ENCODE measurements at places on chromosomes 5 and 9.
A peak's percentile ranks its signal among the peaks of the same experiment; 100 is the strongest.

- no peak for DNase-seq
These were observed 90.7 kb downstream of the MEF2C start for GRCh38 chr5:88792144-88792840.

GRCh38 chr9:92438900-92439526 lies 14.7 kb upstream of the OMD start:
- peak; percentile 10 for DNase-seq

GRCh38 chr9:137721479-137721878 lies 102.7 kb downstream of the EHMT1 start:
- no peak for DNase-seq

DNA sequence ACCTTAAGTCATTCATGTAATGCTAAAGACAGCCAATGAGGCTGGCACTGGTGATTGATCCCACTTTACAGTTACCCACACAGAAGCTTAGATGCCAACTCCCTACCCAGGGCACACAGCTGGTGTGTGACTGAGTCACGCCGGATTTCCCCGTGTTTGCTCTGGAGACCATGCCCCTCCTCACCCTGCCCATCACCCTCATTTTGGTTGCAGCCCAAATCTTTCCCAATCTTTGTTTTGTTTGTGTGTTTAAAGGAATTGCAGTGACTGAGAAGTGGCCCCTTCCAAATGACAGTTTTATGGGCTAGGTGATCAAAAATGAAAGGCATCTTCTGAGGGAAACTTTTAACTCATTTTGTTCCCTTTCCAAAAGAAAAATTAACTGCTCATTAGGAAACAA lies 10.9 kb downstream of the FBXL7 start:
- no peak for DNase-seq

DNA sequence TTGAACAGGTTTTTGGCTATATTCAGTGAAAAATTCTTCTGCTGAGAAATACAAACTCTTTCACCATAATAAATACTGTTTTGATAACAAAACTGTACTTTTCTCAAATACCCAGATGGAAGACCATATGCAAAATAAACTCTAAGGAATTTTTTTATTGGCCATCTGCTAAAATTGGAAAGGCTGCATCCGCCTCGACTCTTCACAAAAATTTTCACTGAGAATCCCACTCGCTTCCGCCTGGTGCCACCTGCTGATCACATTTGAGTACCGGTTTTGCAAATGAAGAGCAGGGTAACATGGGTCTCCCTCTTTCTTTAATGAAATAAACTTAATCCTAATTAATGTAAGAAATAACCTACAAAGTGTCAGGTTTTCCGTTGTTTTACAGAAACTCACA lies 76.4 kb downstream of the TTLL11 start:
- DNase-seq = no peak

GRCh38 chr5:31196309-31196708 lies 2.8 kb downstream of the CDH6 start:
- no peak for DNase-seq

DNA sequence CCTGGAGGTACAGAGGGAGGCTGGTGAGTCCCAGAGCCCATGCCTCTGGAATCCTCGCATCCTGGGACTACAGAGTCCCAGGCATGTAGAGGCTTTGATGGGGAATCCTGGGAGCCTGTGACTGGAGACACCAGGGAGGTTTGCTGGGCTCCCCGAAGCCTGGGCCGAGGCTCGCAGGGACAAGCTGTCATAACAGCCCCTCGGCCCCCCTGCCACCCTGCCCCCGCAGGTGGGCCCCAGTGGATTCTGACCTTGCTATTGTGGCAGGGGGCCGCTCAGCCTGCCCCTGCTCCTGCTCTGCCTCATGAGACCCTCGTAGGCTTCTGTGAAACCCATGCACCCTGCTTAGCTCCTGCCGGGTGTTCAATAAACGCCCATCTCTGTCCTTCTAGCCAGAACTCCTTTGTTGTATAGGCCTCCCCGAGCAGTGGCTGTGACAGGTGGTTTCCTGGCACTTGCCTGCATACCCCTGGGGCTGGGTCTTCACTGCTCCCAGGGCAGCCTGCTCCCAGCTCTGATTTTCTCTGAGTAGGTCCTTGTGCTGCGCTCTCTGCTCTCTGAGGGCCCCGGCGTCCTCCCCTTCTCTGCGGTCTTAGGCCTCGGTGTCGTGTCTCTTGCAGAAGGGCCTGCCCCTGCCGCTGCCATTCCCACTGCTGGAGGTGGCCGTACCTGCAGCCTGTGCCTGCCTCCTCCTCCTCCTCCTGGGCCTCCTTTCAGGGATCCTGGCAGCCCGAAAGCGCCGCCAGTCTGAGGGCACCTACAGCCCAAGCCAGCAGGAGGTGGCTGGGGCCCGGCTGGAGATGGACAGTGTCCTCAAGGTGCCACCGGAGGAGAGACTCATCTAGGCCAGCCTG lies 20.4 kb downstream of the CRB2 start:
- no peak for DNase-seq

DNA sequence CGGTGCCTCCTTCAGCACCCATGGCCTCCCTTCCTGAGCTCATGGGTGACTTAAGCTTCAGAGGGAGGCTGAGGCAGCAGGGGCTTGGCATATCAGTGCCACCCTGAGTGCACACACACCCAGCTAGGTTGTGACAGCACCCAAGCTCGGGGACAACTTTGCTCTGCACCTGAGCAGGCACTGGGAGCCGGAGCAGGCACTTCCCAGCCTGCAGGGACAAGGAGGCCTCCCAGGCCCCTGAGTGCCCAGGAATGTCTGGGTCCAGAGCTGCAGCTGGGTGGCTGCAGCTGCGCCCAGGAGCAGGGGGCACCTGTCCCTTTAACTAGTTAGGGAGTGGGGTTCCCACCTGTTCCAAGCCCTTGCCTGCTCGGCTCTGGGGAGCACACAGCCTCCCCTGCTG lies 48.7 kb upstream of the CDH12 start:
- no peak for DNase-seq

DNA sequence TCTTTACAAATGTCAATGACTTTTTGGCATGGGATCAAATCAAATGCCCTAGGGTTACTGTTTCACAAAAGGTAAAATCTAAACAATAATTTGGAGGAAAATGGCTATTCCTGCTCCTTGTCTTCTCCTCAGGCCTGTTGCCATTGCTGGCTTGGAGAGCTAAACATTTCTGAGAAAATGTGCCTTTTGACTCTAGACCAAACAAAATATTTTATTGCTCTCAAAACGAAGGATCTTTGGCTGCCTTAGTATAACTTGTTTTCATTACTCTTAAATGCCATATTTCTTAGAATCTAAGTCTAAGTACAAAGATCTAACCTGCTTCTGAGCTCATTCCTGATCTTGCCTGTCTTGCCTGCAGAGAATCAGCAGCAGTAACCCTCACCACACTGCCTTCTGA lies 116.6 kb downstream of the MUSK start:
- no peak for DNase-seq

- DNase-seq = no peak
These were observed 69.0 kb downstream of the WNK2 start for GRCh38 chr9:93252781-93253530.

DNA sequence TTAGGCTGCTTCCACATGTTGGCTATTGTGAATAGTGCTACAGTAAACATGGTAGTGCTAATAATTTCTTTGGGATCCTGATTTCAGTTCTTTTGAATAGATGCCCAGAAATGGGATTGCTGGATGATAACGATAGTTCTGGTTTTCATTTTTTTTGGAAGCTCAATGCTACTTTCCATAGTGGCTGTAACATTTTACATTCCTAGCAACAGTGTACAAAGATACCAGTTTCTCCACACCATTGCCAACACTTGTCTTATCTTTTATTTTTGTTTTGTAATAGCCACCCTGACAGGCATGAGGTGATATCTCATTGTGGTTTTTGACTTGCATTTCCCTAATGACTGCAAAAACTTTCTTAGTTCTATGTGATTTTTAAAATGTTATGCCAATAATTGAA lies 68.8 kb upstream of the LRRC70 start:
- DNase-seq = no peak

- no peak for DNase-seq
These were observed 160.6 kb downstream of the TAF11L14 start for GRCh38 chr5:17794815-17795214.

DNA sequence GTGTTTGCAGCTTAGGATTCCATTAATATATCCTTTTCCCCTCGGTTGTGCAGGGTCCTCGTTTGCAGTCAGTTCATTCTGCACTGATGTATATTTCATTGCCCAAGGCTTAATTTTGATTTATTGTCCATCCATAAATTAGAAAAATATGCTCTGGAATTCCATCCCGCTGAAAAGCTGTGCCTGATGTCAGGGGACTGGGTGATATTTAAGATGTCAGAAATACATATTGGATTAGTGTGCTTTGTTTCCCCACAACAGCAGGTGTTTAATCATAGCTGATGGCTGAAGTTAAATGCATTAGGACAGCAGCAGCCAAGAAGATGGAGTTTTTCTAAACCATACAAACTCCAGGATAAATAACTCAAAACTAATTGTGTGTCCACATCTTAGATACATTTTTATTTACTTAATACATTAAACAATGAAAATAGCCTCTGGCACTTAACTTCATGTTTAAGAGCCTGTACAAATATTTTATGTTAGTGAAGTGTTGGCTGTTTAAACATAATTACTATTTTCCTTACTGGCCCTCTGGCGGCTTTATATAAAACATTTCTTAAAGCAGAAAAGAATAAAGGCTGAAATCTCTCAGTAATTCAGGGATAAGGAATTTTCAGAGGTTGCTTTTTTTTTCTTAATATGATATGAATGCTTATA lies 170.4 kb upstream of the TBCA start:
- DNase-seq = no peak

DNA sequence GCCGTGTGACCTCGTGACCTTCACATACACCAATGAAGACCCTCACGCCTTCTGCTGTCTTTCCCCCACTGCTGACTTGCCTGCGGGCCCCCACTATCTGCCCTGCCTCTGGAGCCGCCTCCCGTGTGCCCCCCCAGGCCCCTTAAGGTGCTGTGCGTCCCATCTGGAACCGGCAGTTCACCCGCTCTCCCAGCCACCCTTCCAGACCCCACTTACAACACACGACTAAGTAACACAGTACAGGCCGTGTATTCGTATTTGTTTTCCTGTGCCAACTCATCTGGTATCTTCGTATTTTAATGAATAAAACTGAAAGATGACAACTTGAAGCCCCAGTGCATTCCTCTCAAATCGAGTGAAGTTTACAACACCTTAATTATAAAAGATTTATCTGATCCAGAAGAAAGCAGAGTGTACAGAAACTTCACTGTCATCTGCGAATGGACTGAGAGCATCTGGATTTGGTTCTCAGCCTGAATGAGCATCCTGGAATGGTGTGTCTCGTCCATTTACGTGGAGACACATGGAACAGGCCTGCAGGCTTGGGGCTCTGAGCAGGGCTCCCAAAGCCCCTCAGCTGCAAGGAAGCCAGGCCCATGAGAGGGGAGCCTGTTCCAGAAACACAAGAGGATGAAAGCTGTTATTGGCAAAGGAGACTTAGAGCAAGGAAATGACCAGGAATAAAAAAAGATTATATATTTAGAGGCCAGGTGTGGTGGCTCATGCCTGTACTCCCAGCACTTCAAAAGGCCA lies 21.9 kb upstream of the TERT start:
- no peak for DNase-seq

DNA sequence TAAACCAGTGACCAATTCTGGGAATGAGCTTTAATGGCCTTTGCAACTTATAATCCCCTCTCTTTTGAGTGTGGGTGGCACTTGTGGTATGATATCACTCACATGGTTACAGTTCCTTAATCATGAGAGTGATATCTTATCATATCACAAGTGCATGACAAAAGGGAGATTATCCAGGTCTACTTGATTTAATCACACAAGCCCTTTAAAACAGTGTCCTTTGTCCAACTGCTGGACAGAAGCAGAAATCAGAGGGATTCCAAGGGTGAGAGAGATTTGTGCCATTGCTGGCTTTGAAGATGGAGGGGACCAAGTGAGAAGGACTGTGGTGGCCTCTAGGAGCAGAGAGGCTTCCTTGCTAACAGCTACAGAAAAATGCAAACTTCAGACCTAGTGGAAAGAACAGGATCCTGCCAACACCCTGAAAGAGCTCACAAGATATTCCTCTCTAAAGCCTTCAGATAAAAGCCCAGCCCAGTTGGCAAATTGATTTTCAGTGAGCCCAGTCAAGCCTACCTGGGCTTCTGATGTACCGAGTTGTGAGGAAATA lies 279.0 kb upstream of the TLE4 start:
- no peak for DNase-seq

DNA sequence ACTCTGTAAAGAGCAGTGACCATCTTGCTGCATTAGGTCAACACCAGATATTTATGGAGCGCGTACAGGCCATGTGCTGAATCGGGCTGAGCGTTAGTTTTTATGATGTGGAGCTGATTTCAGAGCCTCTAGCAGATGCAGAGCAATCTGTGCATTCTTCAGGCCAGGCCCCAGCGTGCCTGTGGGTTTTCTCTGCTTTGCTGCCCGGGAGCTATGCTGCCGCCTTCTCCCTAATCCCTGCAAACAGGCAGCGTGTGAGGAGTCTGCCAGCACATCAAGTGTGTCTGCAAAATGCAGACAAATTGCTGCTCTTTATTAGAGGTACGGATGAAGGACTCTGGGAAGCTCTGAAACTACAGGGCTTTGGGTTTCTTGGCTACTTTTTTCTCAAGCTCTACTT lies 170.0 kb downstream of the NTRK2 start:
- DNase-seq = no peak

GRCh38 chr5:22604711-22605110 lies 248.4 kb downstream of the CDH12 start:
- no peak for DNase-seq

- DNase-seq = no peak
These were observed 113.2 kb downstream of the STK32A start for GRCh38 chr5:147348046-147348445.

DNA sequence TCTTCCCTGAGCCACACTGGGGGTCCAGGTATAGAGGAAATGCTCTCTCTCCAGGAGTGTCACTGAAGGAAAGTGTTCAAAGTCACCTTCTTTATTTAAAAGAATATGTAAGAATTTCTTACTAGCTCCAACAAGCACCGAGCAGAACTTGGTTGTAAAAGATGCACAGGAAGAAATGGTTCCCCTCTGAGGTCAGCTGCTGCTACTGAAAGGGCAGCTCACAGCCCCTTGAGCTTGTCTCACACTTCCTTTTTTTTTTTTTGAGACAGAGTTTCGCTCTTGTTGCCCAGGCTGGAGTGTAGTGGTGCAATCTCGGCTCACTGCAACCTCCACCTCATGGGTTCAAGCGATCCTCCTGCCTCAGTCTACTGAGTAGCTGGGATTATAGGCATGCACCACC lies 77.2 kb downstream of the PRRT1B start:
- DNase-seq = no peak

DNA sequence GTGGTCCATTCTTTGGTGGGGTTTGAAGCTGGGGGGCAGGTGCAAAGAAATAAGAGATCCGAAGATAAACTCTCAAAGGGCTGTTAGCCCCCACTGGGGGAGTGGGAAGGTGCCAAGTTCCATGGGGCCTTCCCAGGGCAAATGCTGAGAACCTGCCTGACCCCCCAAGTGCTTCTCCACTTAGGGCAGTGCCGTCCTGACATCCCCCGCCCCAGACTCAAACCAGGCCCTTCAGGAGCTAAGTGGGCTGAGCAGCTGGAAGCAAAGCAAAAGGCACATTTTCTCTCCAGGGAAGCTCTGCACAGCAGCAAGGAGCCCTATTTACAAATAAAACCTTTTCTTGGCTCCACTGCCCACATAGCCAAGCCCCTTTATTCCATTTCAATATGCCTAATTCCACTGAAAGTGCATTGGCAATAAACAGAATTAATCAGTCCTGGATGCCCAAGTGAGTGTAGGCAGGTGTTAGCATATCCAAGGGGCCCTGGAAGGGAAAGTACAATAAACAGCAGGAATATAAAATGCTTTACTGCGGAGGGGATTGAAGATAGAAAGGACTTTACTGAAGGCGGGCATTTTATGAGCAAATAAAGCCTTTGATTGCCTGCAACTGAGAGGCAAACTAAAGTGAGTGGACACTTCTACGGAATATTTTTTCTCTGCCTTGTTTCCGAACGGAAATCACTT lies 44.6 kb downstream of the WHRN start:
- DNase-seq = no peak

Data from CD4-positive, alpha-beta T cell treated with Interleukin-12 subunit alpha and Interleukin-12 subunit beta, for 1 hour (primary cell).